Activated CD8-positive, alpha-beta T cell treated with anti-CD3 and anti-CD28 coated beads, Interleukin-2, amount 10 ng/mL, durations not matched to agents 7 days and 5 days (primary cell): ENCODE measurements at places on chromosomes 2 and 18. TPM values are rescaled to one million over a fixed set of nuclear protein-coding genes. Genes with fewer than 3 reads are reported as not detected.

The RFTN2 gene
- not detected for total RNA-seq

The ATP6V1C2 gene
- total RNA-seq = not detected

The GTF2A1L gene
- total RNA-seq = not detected

The GNAL gene
- not detected for total RNA-seq

DNA sequence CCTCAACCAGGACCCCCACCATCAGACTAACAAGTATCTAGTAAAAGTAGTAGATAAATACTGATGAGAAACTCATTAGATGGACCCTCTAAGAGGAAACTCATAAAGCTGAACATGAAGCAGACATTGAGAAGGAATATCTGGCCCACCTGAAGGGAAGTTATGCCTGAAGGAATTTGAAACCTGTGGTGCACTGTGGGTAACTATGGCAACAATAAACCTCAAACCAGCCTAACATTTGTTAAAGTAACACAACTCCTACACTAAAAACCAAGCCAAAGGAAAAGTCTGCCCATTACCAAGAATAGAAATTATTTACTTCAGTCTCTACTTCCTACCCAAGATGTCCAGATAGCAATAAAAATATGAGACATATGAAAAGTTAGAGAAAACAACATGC is 43.4 kb downstream of the KIAA1328 start:
- no peak for DNase-seq

The NHEJ1 gene
- total RNA-seq = 19.1 TPM

The PLCD4 gene
- 0.32 TPM for total RNA-seq

The TFPI gene
- not detected for total RNA-seq

The PARD3B gene
- total RNA-seq = 1.0 TPM

The E2F6 gene
- 8.2 TPM for total RNA-seq

DNA sequence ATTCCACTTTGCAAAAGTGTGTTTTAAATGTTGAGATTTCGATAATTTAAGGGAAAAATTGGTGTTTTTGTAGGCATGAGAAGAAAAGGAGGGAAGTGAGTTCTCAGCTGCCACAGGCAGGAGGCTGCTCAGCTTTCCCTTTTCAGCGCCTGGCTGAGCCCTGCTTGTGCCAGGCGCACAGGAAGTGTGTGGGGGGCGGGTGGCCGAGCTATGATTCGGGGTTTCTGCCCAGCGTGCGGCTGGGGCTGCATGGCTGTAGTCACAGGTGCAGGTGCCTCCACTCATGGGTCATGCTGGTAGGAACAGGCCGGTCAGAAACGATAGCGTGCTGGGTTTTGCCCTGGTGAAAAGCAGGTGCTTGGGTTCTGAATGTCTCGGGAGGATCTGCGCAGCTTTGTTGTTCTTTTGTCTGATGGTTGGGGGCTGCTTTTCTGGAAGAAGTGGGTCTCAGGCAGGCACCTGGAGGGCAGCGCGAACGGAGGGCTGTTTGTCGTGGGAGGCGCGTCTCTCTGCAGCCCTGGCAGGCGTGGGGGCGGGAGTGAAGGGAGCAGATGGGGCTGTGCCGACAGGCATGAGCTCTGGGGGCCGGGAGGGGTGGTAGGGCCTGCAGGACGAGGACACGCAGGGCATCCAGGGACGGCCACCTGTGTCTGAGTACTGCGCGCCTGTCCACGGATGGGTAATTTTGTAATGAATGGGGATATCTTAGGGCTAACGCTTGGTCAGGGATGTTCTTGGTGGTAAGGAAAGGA is 2.1 kb downstream of the KCNG2 start:
- no peak for DNase-seq

The RNF125 gene
- total RNA-seq = 26.5 TPM

The PLEKHH2 gene
- 0.32 TPM for total RNA-seq

The SP140L gene
- total RNA-seq = 96.2 TPM

DNA sequence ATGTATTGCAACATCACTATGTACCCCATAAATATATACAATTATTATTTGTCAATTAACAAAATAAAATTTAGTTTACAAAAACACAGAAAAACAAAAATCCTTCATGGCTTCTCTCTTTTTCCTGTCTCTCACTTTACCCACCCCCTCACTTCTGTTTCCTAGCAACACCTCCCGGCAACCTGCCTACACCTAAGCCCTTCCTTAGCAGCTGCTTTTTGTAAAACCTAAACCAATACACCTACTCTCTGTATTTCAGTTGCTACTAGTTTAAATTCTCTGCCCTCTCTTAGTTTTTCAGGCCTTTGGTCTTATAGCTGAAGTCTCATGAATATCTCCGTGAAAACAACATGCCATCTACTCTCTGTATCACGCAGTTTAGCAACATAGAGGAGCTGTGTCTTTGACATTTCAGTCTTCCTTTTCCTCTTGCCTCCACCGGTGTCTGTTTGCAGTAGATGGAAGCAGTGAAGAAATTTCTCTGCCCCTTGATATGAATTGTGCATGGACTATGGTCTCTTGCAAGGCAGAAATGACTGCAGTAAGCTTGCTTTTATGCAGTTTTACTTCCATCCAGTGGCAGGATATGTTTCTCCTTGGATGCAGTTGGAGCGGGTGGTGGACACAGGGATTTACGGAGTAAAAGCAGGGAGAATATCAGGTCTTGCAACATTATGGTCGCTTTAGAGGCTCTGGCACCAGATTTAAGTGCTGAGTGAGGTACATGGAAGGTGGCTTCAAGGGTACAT is 42.0 kb upstream of the ZDBF2 start:
- DNase-seq = no peak

DNA sequence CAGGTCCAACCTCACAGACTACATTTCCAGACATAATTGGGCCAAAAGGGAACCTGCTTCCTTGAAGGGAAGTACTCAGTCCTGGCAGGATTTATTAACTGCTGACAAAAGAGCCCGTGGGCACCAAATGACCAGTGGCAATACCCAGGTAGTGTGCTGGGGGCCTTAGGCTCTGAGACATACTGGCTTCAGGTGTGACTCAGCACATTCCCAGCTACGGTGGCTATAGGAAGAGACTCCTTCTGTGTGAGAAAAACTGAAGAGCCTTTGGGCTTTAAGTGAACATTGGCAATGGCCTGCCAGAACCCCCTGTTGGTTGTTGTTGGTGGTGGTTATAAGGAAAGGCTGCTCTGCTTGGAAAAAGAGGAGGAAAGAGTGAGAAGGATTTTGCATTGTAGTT is 401.8 kb downstream of the KCNJ3 start:
- DNase-seq = no peak

DNA sequence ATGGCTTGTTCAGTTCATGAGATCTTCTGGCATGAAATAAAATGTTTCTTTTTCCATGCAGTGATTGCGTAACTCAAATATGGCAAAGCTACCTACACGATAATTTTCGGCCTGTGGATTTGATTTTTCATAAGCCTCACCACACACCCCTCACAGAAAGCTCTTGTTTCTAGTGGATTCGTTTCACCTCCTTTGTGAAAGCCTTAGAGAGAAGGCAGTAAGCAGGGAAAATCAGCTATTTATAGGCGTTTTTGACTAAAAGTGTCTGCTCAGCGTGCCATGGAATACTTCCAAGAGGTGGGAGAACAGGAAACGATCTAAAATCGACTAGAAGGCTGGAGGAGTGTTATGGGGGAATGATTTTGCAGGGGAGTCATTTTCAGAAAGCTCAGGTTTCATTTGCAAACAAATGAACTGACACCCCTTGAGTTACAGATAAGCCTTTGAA is 417.9 kb downstream of the TGIF1 start:
- DNase-seq = no peak

The SULT1C4 gene
- total RNA-seq = not detected

The MATN3 gene
- total RNA-seq = not detected

DNA sequence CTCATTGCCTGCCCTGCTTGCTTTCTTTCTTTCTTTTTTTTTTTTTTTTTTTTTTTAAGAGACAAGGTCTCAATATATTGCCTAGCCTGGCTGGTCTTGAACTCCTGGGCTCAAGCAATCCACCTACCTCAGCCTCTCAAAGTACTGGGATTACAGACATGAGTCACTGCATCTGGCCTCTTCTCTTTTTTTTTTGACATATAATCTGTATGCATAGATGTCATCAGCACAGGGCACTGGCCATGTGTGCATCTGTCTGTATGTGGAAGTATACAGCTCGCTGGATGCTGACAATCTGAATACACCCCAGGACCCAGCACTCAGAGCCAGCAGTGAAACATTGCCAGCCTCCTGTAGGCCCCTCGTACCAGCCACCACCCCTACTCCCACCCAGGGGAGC is 49.5 kb downstream of the TFCP2L1 start:
- no peak for DNase-seq

The FAM237A gene
- not detected for total RNA-seq

DNA sequence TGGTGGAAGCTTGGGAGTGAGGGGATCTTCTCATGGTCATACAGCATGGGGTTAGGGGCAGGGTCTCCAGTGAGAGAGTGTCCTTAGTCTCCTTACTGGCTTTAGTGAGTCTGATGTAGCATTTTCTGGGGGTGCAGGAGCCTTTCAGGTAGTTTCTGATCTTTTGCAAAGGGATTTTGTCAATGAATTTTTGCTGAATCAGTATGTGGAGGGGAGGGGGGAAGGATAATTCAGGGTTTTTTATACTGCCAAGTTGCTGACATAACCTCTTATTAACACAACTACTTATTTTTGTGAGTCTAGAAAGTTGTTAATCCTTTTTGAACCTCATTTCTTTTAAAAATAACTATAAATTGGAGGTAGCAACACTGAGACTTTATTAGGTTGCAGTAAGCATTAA is 35.3 kb upstream of the ZDBF2 start:
- no peak for DNase-seq

- DNase-seq = no peak
These were observed 110.1 kb downstream of the ZNF385B start for GRCh38 chr2:179751163-179751809.

The NEU2 gene
- total RNA-seq = not detected

- DNase-seq = no peak
These were observed 55.6 kb upstream of the FZD5 start for GRCh38 chr2:207825045-207825954.

DNA sequence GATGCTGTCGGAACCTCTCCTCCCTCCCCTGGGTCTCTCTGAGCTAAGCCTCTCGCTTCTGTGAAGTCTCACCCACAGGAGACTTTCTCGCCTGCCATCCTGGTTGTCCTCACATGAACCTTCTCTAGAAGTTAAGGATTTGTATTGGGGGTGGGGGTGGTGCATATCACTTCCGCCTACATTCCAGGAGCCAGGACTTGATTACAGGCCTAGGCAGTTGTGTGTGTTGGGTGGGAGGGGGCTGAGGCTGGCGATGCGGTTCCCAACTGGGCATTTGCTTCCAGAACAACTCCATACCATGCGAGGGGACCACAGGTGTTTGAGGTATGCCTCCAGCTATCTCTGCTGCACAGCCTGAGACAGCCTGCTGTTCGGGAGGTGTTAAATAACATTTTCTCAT is 56.8 kb upstream of the MGAT4A start:
- DNase-seq = no peak

DNA sequence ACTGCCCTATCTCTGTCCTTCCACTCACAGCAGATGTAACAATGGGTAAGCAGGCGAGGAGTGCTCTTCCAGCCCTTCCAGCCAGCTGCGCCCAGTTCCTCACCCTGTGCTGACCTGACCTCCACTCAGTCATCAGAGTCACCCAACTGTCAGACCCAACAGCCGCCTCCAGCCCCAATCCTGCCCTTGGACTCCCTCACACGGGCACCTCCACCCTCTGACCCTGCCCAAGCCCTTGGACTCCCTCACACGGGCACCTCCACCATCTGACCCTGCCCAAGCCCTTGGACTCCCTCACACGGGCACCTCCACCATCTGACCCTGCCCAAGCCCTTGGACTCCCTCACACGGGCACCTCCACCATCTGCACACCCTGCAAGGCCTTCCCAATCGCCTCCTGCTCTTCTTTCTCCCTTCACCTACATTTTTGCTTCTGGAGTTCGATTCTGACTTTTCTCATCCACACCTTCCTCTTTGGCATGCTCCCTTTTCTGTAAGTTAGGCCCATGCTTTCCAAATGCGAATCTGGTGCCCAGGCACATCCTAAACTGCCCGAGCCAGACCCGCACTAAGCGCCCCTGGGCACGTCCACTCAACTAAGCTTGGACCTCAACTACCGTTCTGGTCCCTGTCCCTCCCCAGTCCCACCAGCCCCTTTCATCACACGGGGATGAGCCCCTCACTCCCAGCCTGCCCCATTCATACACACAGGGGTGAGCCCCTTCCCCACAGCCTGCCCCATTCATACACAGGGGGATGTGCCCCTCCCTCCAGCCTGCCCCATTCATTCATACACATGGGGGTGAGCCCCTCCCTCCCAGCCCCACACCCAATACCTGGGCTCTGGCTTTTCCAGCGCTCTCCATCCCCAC is 15.9 kb downstream of the EIPR1 start:
- DNase-seq = no peak

DNA sequence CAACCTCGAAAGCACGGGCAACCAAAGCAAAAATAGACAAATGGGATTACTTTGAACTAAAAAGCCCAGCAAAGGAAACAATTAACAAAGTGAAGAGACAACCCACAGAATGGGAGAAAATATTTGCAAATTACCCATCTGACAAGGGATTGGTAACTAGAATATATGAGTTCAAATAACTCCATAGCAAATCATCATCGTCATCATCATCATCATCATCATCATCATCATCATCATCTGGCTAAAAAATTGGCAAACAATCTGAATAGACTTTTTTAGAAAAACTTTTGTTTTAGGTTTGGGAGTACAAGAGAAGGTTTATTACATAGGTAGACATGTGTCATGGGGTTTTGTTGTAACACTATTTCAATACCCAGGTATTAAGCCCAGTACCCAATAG is 1239.3 kb upstream of the FAM98A start:
- no peak for DNase-seq

DNA sequence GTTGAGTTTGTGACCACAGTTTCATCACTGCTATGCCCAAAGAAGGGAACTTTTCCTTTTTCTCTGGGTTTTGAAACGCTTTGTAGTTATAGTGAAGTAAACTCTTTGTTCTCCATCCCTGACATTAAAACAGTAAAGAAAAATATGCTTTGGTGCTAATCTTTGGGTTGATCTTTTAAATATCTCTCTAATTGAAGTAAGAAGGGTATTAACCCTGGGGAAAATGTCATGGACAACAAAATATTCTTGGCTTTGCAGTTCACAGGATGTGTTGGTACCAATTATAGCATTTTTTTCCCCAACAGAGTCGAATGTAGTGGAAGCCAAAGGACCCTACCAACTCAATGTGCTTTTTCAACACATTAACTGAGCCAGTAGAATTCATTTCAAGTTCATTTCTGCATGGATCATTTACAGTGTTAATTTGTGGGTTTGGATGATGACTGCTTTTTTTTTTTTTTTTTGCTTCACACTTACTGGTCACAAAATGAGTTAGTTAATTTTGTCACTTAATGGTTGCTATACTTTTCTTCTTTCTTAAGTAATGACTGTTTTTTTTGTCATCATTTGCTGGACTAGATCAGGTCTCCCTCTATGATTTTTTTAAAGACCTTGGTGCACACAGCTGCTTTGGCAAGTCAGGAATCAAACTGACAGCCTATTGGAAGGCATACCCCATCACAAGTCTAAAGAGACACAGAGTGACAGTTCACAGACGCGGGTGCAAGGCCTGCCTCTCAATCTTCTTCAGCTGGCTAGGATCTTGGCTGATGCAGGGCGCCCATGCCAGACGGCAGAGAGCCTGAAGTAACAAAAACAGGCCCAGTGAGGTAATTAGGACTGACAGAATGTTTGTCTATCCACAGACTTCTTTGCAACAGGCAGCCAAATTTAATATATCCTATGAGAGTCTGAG is 98.8 kb upstream of the MMADHC start:
- no peak for DNase-seq

The BOLL gene
- total RNA-seq = not detected

The TMEM163 gene
- not detected for total RNA-seq
